ENCODE measurements at places on chromosomes 7 and 10. TPM values are rescaled to one million over a fixed set of nuclear protein-coding genes. Genes with fewer than 3 reads are reported as not detected.

GRCh38 chr10:121598263-121599249 is at the start of gene FGFR2:
TSS of gene FGFR2 (minus strand) at chr10:121598444. CDS start at chr10:121593817, 4,627 bp downstream.
- no peak for DNase-seq

CDC14C gene
- total RNA-seq: not detected

DNA sequence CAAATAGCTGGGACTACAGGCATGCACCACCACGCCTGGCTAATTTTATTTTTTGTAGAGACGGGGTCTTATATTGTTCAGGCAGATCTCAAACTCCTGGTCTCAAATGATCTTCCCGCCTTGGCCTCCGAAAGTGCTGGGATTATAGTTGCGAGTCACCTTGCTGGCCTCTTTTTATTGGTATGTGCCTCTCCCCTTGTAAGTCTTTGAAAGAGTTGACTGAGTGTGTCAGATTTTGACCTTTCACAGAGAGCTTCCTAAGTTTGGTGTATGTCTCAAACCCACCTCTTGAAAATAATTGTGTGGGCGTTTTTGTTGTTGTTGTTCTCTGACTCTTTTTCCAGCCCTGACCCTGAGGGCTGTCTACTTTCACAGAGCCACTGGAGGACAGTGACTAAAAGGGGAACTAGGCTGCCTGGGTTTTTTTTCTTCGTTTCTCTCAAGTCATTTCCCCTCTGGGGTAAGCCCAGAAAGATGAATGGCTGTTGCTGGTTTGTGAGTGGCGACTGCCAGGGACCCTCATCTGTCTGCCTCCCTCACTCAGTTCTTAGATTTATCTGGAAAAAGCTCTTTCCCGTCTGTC is 262.8 kb downstream of the ZEB1 start:
- no peak for DNase-seq

KCND2 gene
- 1.7 TPM for total RNA-seq

DNA sequence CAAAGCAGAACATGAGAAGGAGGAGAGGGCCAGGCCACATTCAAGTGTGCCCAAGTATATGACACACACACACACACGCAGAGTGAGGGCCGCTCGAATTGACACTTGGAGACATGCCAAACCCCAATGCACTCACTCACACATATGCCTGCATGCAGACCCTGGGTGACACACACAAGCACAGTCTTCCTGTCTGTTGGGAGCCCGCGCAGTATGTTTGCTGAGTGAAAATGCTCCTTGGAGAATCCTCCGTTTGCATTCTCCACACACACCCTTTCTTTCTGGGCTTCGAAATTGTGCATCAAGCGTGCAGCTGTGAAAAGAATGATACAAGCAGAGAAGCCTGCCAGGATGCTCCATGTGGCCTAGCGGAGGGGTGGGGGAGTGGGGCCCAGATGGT is 120.9 kb downstream of the PLXNA4 start:
- no peak for DNase-seq

DNA sequence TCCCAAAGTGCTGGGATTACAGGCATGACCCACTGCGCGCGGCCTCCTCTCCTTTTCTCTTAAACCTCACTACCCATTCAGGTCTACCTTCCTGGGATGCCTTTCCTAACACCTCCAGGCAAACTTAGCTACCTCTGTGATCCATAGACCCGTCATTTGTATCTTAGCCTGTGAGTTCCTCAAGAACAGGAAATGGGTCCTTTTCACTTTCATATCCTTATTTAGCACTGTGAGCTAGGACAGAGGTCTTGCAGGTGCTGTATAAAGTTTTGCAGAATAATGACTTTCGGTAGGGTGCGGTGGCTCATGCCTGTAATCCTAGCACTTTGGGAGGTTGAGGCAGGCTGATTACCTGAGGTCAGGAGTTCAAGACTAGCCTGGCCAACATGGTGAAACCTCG is 215.7 kb downstream of the RELN start:
- no peak for DNase-seq

PURB gene
- total RNA-seq: 32.1 TPM

- DNase-seq: no peak
These were observed 2.6 kb downstream of the CNPY4 start for GRCh38 chr7:100122067-100122466.

GRCh38 chr10:13989616-13990015 is 341.1 kb downstream of the FRMD4A start:
- DNase-seq: no peak

FBXL13 gene
- 2.1 TPM for total RNA-seq

TAS2R5 gene
- 4.9 TPM for total RNA-seq

All from omental fat pad (tissue), 4 donors.